ENCODE measurements at places on chromosomes 3 and 15. TPM values are rescaled to one million over a fixed set of nuclear protein-coding genes. Genes with fewer than 3 reads are reported as not detected.

DNA sequence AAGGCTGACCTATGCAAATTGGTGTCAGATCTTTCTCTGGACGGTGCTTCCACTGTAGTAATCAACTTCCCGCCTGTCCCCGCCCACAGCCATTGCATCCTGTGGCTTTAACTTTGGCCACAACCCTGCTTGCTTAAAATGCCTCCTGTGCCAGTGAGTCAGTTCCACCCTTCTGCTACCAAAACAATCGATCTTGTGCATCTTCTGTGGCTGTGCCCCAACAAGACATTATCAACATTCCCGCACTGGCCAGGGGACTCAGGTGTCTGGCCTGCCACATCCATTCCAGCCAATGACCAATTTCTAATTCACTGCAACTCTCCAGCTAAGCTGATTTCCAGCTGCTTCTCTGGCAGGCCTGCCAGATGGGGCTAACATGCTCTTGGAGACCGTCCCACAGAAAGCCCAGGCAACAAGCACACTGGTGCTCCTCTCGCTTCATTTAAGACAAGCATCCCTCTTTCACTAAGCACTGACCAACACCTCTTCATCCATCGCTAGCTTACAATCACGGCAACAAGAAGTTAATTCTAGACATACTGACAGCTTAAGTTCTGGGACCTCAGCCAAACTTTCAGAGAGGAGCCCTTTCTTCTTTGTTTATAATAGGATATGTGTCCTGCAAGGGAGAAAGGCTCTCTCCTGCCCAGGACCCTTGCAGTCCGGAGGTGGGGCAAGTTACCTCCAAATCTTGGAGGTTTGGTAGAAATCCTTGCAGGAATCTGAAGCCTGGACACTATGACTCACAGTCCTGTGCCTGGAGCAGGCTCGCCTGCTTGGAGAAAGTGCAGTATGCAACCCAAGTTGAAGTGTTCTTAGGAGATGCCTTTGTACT lies 6.7 kb downstream of the CA12 start:
- no peaks in the 10 kb centered on the region for H3K27me3 ChIP-seq
- H3K27ac ChIP-seq, result no peak overlapping the region
- DNase-seq, result no peak

GRCh38 chr3:149744151-149744550 lies 8.1 kb downstream of the COMMD2 start:
- no peak for DNase-seq
- no peaks in the 10 kb centered on the region for H3K4me1 ChIP-seq
- no peak overlapping the region for H3K4me3 ChIP-seq
- no peak overlapping the region for H3K27ac ChIP-seq
- H3K36me3 ChIP-seq, result peaks cover 37% of the 10 kb centered on the region
- H3K27me3 ChIP-seq, result no peaks in the 10 kb centered on the region

DNA sequence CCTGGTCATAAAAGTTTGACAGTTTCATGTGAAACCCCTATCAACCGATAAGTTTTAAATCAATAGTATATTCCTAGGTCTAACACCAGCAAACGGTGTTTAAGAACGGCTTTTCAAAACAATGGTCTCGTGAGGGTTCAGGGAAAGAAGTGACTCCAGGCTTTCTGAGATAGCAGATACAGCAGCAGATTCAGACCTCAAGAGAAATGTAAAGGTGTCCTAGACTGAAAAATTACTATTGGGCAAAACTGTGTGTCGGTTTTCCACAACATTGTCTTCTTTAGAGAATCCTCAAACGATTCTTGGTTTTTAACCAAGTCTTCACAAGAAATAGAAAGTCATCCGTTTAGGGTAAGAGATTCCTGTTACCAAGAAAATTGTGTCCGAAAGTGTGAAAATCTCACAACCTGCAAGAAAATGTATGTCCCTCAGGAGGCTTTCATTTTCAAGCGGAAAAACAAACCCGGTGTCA lies 1.2 kb downstream of the SETD2 start:
- H3K27ac ChIP-seq, result peak overlapping the region; percentile 94
- H3K4me3 ChIP-seq, result peak overlapping the region; percentile 86
- no peaks in the 10 kb centered on the region for H3K36me3 ChIP-seq
- no peak for DNase-seq

CCPG1 gene
- total RNA-seq, result 8.5 TPM

IQCH gene
- total RNA-seq, result 4.6 TPM
